Stimulated activated naive CD4-positive, alpha-beta T cell treated with Interleukin-2 at 50 U/mL for 16 hours (primary cell): ENCODE measurements at places on chromosomes 5 and 9.

- DNase-seq, result peak; percentile 27
Observed at GRCh38 chr9:69121155-69122081, 52.7 kb upstream of the TJP2 start.

DNA sequence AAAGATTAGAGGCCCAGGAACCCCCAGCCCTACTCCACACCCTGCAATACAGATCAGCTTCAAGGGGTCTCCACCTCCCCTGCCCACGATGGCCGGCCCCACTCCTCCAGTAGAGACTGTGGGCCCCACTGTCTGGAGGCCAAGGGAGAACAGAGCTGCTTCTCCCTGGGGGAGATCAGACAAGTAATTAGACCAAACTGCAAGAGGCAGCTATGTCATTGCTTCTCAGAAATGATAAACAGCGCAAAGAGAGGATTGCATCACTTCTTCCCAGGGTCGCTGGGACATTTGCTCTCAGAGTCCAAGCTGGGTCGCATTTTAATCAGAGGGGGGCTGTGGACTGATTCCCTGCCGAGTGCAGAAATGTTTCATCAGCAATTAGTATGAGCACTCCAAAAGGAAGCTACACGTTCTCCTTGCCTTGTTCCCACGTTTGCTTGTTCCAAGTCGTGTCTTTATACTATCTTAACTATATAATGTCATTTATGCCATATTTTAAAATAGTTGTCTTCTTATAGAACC lies 59.9 kb downstream of the ROPN1L start:
- DNase-seq, result no peak

DNA sequence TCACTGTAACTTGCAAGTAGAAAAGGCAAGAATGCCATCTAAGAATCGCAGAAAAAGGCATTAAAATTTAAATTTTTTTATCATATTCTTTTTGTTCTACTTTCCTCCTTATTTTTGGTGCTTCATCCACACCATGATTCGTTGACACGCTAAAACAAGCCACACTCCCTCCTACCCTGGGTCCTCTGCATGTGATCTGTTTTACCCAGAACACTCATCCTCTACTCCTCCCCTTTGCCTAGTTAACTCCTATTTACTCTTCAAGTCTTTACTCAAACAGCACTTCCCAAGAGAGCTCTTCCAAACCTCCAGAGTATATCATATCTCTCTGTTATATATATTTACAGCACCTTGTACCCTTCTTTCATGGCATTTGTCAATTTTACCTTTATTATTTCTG lies 61.4 kb upstream of the SRP19 start:
- no peak for DNase-seq

DNA sequence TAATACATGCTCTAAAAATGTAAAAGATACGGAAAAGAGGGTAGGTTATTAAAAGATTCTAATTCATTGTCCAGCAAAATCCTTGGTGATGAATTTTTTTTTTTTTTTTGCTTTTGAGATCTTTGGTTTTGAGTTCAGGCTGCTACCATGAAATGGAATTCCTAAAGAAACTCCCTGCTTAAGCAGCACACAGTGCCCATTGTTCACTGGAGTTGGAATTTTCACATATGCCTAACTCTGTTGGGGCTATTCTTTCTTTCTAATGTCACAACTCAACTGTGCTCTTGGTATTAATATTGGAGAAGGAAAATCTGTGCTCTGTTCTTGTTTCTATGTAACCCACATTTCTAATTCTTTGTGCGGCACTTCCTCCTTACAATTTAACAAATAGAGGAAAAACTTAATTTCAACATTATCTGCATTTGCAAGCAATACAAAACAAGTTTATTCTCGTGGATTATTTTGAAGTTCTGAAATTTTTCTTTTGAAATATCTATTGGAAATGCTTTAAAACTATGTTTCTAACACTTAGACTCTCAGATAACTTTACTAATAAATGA lies 21.6 kb downstream of the MATR3 start:
- DNase-seq, result no peak

DNA sequence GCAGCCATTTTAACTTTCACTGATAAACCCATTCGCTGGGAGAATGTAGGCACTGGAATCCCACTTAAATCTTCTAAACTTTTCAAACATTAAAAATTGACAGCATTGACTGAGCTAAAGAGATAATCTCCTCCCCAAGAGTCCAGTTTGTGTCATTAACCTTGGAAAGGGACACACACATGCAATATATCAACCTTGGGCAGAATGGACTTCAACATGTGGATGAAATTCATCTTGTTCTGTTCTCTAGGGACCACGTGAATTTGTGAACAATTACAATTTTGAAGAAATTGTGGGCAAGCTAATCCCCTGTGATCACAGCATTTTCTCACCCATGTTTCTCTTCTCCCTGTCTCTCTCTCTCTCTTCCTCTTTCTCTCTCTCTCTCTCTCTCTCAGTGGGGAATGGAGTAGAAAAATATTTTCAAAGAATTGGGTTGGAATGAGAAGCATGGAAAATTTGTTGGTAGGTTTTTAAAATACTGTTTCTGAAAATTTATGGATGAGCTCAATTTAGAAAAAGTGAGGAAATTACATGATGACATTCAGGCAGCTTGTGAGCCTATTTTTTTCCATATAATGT lies 553.7 kb downstream of the EBF1 start:
- no peak for DNase-seq

DNA sequence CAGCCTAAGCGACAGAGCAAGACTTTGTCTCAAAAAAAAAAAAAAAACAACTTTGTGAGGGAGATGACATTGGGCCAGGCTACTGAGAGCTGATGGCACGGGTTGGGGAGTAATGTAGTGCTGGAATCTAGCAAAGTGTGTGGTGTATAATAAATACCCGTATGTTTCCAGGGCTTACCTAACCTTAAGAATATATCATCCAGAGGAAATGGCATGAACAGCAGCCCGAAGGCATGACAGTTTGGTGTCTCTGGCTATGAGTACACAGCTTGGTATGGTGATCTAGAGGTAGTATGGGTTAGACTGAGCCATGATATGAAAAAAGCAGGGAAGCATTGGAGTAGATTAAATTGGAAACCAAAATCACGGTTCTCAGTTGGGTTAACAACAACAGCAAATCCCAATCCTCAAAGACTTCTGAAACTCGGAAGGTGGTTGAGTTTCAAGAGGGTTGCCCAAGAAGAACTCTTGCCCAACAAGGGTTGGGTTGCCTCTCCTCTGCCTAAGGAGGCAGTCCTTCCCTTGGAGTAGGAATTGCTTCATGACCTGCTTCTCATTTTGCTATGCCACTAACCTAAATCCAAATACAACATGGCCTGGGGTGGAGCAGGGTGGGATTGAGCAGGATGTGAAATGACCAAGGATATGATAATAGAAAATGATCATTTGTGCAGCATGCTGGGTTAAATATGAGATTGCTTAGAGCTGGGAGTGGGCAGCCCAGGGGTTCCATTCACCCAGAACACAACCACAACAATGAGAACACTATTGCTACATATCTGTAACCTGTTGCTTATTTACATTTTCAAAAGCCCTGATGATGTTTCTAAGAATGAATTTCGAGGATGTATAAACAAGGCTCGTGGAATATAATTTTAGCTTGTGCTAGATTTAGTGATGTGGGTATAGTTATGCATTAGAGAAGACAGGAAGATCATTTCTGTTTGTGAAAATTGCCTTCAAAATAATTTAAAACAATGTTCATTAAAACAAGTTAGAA lies 64.6 kb upstream of the ZFR start:
- no peak for DNase-seq

DNA sequence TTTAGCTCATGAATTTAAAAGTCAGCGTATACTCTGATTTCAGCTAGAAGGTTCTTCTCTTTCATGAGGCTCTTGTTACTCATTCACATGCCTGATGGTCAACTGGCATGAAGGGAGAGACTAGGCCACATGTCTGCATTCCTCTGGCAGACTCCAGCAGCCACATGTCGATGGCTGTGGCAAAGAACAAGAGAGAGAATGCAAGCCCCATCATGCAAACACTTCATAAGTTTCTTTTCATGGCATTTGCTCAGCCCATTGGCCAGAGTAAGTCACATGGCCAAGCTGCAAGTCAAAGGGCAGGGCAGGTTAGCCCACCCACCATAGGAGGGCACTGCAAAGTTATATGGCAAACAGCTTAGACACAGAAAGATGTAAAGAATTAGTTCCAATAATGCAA lies 5.4 kb downstream of the KCNV2 start:
- DNase-seq, result no peak

DNA sequence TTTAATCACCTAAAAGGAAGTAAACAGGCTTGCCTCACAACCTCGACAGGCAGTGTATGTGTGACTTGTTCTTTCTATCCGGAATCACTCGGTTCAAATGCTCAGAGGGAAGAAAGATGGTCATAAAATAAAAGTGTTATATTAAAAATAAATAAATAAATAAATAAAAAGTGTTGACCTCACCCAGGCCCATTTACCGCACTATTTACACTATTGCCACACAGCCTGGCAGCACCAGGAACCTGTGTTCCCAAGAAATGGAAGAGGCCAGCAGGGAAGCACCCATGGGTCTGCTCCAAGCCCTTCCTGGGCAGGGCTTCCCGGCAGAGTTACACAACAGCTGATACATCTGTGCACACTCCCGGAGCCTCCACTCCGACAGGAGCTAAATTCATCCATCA lies 127.9 kb downstream of the EFNA5 start:
- DNase-seq, result no peak

GRCh38 chr9:27835746-27836145 lies 262.5 kb upstream of the C9orf72 start:
- no peak for DNase-seq

- DNase-seq, result no peak
Observed at GRCh38 chr9:72043576-72043975, 16.8 kb downstream of the C9orf57 start.

DNA sequence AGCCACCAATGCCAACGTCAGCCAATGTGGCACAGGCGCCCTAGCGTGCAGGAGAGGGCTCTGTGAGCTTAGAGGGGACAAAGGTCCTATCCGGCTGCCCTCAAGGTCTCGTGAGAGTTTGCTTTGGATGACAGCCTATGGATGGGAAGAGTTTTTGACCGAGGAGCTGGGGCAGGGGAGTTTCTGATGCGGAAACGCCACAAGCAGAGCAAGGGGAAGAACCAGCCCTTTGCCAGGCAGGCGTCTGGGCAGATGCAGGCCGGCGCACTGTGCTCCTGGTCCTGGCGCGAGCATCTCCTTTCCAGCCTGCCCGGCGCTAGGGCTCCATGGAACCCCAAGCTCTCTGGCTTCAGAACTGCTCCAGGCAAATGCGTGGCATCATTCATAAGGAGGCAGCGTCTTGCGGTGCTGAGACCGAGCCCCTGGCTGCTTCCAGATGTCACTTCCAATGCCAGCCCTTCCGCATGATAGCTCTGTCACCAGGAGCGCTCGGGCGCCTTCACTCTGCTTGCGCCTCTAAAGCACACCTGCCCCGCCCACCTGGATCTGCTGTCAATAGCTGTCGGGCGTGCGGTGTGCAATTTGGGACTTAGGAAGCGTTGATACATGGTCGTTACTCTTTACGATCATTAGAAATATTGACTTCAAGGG lies 374.9 kb upstream of the IRX1 start:
- DNase-seq, result no peak

DNA sequence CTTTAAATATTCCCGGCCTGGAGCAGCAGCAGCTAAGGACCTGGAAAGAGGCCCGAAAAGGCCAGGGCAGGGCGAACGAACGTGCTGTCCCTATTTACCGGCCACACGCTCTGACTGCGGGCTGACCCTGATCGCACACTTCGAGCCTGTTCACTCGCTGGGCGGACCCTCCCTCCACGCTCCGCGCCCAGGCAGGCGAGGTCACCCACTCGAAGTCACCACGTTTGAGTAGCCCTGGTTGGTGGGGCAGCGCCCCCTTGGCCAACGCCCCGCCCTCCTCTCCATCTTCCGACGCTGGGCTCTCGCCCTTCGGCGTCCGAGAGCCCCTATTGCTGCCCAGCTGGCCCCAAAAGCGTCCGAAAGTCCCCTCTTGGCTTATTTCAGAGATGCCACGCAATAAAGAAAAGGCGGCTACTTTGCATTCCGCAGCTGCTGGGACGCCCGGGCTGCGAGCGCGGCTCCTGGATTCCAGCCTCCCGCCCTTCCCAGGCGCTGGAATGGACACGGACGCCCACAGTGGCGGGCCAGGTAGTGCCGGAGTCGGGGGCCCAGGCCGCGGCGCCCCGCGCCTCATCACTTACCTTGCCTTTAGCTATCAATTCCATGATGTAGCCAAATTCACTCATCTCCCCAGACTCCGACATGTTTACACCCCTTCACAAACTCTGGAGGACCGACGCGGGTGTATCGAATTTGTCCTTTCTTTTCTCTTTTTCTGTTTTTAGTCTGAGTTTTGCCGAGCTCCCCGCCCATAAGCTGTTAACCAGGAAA lies 9.9 kb upstream of the TRIM36 start:
- no peak for DNase-seq

DNA sequence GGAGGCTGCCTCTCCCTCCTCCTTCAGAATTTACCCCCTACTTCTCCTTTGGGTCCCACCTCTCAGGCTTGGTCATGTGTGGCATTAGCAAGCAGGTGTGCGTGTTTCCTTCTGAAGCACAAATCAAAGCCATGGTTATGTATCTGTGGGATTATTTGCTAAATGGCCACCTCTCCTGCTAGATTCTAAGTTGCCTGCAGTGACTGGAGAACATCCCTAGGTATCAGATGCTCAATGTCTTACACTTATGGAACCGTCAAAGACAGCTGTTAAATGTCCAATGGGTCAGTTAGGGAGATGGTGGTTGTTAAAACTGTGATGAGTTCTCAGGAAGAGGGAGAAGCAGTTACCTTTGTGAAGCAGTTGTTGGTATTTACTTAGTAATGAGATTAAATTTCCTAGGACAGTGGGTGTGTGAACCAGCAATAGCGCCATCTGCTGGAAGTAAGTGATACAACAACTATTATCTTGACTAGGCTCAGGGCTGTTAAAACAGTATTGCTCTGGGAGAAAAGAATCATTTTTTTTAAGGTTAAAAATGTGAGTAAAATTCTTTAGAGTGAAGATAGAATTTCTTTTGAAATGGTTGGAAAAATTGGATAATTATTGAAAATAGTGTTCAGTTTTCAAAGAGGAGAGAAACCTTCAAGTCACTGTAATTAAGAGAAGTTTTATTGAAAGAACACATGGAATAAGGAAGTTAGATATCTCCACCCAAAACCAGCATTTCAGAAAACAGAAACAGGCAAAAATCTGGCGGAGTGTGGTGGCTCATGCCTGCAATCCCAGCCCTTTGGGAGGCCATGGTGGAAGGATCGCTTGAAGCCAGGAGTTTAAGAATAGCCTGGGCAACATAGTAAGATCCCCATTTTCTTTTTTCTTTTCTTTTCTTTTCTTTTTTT lies 71.3 kb downstream of the TMC1 start:
- no peak for DNase-seq
